ENCODE measurements at places on chromosomes 13 and 19.

DNA sequence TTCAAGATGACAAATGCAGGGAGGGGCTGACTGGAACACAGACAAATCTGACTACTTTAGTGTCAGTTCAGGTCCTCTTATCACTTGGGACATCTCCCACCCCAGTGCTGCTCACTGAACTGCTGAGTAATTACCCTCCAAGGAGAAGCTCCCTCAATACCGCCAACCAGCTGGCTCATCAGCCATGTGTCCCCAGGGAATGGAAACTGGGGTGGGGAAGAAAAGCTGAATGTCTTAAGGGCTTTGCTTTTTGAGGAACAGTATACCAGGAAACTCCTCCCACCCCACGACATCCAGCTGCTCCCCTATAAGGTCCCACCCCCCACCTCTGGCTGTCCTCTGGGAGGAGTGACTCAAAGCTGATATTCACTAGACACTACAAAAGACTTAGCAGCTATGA lies 2.0 kb downstream of the ZNF823 start:
- DNase-seq, result peak; percentile 15

- DNase-seq, result no peak
These were observed 90.4 kb downstream of the COL4A1 start for GRCh38 chr13:110216398-110217041.

GRCh38 chr19:7533281-7533885 lies 2.1 kb upstream of the PNPLA6 start:
- no peak for DNase-seq

- DNase-seq, result no peak
These were observed 618.0 kb upstream of the ARGLU1 start for GRCh38 chr13:107185889-107186288.

DNA sequence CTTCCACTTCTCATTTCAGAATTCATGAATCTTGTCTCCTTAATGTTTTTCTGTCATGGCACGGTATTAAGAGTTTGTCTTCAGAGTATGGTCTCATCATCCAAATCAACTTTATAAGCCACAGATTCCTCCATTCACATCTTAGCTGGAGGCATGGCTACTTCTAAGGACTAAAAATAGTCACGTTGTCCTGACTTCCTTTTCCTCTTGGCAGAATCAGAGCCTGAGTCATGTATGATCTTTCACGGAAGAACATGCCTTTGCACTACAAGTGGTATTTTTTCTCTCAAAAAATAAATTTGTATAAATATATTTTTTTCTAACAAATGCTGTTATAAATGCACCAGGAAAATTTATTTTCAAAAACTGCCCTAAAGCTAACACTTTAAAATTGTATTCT lies 71.4 kb downstream of the ALOX5AP start:
- no peak for DNase-seq

GRCh38 chr19:2097203-2097885 lies 629 bp downstream of the IZUMO4 start:
- no peak for DNase-seq
